ENCODE measurements at places on chromosomes 5 and 9. TPM values are rescaled to one million over a fixed set of nuclear protein-coding genes. Genes with fewer than 3 reads are reported as not detected.

The SLC2A8 gene
- 14.7 TPM for total RNA-seq

The C5orf34 gene
- 1.3 TPM for total RNA-seq

The SOWAHA gene
- total RNA-seq = not detected

The NRG2 gene
- total RNA-seq = under 0.01 TPM

The LOX gene
- 0.34 TPM for total RNA-seq

The TAF11L5 gene
- not detected for total RNA-seq

The PCDHB16 gene
- not detected for total RNA-seq

The FST gene
- 215 TPM for total RNA-seq

The CRHBP gene
- not detected for total RNA-seq

The SLC1A1 gene
- total RNA-seq = 1.8 TPM

The FOXD4L5 gene
- total RNA-seq = under 0.01 TPM

The ENTPD8 gene
- not detected for total RNA-seq

The CCL27 gene
- 0.34 TPM for total RNA-seq

The PCDHGA4 gene
- 1.8 TPM for total RNA-seq
